DMS79 treated with DMSO at 0.1 percent for 48 hours (cell line): ENCODE measurements at places on chromosomes 12 and 14.

DNA sequence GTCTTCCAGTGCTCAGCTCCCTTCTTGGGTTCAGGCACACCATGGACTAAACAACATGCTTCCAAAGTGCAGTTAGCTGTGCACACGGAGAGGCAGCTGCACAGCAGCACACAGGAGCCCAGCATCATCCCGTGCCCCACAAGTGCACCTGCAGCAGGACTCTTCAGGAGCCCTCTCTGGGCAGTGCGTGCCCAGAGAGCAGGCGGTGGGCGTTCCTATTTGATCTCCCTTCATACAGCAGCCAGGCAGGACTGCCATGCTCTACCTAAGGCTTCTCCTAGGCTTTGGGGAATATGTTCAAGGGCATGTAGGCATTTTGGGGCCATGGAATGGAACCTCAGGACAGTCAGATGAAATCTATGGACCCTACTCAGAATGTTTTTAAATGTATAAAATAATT, 35.5 kb downstream of the ANO2 start:
- DNase-seq = no peak

DNA sequence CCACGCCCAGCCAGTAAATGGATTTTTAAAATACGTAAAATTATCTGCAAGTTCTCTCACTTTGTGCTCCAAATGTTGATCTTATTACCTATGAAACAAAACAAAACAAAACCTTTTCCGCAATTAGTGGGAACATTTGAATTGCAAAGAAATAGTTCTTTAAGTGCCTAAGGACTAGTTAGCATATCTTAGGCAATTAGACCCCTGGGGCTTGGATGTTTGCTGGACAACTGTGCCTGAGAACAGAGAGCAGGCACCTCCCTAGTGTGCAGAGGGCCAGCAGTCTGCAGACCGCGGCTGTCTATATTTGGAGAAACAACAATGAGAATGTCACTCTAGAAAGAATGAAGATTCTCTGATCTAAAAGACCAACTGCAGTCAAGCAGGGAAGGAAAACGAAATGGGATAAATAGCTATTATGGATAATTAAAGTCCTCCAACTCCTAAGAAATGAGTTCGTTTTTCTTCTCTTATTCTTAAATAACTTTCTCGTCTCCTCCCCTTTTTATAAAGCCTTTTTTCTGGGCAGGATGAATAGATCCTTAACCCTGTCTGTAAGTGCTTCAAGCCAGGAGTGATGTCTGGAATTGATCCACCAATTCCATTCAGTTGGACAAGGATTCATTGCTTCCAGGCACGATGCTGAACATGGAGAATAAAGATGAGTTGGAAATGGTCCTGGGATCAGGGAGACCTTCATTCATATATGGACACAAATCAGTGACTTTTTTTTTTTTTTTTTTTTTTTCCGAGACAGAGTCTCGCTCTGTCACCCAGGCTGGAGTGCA, 16.2 kb downstream of the SLC17A8 start:
- DNase-seq = no peak

DNA sequence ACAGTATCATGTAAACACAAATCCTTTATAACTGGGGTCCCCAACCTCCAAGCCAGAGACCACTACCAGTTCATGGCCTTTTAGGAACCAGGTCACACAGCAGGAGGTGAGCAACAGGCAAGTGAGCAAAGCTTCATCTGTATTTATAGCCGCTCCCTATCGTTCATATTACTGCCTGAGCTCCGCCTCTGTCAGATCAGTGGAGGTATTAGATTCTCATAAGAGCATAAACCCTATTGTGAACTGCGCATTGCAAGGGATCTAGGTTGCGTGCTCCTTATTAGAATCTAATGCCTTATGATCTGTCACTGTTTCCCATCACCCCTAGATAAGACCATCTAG, 49.9 kb downstream of the LRP6 start:
- no peak for DNase-seq

- DNase-seq = no peak
These were observed 60.1 kb downstream of the BCAT1 start for GRCh38 chr12:24888813-24889212.

DNA sequence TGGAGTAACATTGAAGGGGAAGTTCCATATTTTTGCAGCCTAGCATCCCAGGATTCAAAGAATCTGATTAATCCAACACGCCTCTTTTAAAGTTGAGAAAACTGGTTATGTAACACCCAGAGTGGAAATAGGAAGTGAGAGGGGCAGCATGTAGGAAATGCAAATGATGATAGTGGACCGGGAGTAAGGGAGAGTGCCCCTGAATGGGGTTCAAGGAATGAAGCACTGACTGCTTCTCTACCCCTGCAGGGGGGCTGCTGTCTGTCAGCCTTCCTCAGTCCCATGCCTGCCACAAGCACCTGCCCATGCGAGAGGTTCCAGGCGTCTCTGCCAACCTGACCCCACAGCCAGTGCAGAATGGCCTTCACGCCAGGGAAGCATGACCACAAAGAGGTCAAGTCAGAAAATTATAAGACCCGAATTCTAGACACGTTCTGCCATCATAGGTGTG, 126.5 kb upstream of the CCND2 start:
- no peak for DNase-seq

DNA sequence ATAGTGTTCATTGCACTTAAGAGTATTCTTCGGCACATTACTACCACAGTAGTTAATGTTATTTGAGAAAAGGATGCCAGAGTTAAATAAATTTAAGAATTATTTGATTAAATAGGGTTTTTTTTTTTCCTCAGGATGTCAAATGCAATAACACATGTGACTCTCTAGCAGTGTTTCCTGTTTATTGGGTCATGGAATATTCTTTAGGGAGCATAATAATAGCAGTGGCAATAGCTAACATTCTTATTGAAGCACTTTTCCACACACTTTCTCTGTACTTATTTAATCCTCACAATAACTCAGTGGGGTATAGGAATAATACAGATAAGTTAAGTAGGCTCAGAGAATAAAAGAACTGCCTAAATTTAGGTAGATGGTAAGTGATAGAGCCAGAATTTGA, 44.3 kb downstream of the SCYL2 start:
- DNase-seq = no peak

GRCh38 chr12:56590237-56590830, 39.8 kb downstream of the BAZ2A start:
- DNase-seq = no peak
